ENCODE measurements at places on chromosomes 1 and 21.

DNA sequence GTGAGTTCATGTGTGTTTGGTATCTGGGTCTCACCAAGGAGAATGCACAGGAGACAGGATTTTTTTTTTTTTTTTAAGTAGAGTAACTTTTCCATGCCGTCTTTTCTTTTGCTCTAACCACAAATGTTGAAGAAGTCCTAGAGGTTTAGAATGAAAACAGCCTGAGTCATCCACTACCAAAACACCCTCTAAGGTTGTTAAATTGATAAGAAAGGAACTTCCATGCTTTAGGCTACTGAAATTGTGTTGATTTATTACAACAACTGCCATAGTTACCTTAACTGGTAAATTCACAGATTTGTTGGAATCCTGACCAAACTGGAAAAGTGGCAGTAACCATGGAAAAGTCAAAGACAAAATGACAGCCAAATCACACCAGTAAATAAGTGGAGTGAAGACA, 375.6 kb downstream of the AMY1C start:
- DNase-seq = no peak

- no peak for DNase-seq
Observed at GRCh38 chr1:13951793-13952751, 252.1 kb downstream of the PRDM2 start.

DNA sequence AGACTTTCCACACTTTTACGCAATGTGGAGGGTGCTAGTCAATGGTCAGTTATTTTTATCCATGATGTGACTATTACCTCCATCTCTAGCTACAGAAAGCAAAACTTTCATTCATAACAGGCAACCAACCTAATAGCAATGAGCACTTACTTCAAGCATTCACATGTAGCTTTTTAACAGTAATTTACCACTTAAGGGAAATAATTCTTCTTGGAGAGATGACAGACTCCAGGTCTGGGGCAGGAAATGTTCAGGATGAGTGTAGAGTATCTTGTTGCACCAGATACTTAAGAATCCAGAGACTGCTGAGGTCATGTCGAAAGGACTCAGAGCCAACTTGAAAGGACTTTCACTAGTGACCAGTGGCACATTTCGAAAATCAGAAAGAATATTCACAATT, 347.6 kb downstream of the CHRM3 start:
- DNase-seq = no peak

GRCh38 chr1:155648207-155649147, 38.5 kb downstream of the MSTO1 start:
- DNase-seq = no peak

GRCh38 chr1:167126811-167127210, 32.9 kb downstream of the STYXL2 start:
- DNase-seq = no peak

DNA sequence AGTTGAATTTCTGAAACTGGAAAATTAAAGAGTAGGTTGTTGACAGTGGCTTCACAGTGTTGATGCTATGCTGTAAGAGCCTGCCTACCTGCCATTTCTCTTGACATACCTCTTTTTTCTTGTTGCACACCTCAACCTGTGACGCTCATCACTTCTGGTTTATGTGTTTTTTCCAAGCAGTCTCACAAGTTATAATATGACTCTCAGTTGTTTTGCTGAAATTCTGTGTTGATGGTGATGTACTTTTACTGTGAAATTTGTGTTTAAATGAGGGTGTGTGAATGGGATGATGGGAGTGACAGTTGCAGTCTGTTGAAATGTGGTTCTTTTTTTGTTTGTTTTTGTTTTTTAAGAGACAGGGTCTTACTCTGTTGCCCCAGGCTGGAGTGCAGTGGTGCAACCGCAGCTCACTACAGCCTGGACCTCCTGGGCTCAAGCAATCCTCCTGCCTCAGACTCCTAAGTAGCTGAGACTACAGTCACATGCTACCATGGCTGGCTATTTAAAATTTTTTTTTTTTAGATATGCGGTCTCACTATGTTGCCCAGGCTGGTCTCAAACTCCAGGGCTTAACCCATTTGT, 7.0 kb downstream of the DDI2 start:
- DNase-seq = no peak

DNA sequence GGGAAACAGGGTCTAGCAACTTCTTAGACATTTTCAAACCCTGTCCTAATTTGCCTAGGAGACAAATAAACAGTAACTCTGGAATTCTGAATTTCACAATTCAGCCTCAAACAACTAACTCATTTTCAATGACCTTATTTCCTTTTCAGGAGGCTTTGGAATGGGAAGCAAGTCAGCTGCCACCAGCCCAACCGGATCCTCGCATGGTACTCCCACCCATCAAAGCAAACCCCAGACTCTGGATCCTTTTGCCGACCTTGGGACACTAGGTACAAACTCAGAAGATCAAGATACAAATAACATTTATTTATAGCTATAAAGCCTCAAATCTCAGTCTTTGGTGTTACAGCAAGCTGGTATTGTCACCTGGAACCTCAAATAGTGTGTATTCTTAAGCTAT, 18.9 kb upstream of the LEPR start:
- DNase-seq = no peak
